ENCODE measurements at places on chromosomes 4 and X.

- DNase-seq, result no peak
Measured at GRCh38 chr4:160580581-160580980, 1477.7 kb downstream of the RAPGEF2 start.

DNA sequence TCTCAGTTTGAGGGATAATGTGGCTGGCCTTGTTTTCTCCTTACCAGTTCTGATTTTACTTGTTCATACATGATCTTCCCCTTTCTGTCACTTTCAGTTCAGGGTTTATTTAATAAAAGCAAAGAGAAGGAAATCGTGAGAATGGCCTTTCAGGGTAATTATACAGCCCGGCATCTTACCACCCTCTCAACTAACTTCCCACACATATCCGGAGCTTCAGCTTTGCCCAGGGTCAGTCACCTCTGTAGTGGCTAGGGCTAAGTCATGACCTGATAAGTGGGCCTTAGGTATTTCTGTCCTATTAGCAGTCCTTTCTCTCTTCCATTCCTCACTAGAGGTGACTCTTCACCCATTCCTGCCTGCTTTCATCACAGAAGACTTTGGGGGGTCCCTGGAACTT lies 15.8 kb downstream of the TRPC5 start:
- no peak for DNase-seq

DNA sequence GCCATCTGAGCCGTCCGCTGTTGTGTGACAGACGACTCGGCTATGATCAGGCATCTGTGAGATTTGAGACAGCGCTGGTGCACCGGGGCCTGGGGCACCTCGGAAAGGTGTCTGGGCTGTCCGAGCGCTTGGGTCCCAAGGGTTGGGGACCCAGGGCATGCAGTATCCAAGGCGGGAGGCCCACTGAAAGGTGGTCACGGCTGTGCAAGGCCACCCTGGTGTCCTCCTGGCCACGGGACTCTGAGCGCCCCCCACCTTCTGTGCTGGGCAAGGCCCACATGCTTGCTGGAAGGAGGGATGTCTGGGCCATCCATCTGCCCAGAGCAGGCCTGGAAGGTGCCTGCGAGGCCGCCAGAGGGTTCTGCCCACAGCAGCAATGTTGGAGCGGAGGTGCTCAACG lies 19.9 kb downstream of the TACC3 start:
- no peak for DNase-seq

- DNase-seq, result no peak
Measured at GRCh38 chrX:33840176-33840575, 291.9 kb downstream of the FAM47A start.

- DNase-seq, result no peak
Measured at GRCh38 chrX:133681421-133681820, 266.1 kb upstream of the GPC4 start.

DNA sequence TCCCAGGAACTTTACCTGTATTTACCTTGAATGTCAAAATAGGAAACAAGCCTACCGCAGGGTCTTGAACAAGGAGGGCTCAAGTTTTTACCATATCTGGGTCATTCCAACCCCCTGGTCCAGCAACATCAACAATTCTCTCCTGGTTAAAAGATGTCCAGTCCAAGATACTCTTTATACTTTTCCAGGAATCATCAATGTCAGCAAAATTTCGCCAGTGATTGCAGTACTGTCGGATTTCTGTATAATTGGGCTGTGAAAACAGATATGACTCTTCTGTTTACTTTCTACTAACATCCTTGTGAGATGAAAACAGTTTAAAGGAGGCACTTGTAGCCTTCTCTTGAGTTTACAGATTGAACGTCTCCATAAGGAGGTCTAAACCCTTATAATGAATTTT lies 7.9 kb downstream of the RPL36A start:
- DNase-seq, result no peak

GRCh38 chr4:118916691-118917289 lies 28.1 kb downstream of the SYNPO2 start:
- no peak for DNase-seq

DNA sequence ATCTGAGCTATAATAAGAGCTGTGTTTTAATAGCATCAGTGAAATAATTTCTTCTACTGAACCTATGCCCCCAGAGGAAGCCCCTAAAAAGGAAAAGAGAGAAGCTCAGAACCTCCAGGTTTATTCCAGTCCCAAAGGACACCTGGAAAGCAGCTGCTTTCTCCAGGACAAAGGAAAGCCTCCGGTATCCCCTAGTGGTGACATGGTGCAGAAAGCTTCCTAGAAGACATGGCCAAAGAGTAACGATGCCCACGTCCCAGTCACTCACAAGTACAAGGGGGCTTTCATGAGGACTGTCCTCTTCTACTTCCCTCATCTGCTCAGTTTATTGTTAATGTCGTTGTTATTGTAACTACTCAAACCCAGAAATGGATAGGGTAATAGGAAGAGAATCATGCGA lies 343.9 kb downstream of the UNC5C start:
- no peak for DNase-seq

- DNase-seq, result no peak
Measured at GRCh38 chr4:20408611-20409010, 156.9 kb downstream of the SLIT2 start.

DNA sequence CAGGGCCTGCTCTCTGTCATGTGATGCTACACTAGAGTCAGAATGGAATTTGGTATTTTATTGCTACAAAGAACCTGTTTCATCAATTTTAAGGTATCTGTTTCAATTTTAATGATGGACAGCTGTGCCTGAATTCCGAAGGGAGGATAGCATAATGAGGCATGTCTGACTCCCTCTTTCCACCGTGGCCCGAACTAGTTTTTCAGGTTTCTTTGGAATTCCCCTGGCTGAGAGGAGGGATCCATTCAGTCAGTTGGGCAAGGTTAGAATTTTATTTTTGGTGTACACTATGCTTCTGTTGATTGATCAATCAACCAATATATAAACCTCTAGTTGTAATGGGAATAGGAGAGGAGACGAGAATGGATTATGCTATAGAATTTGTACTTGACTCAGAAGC lies 761.8 kb downstream of the FAM133A start:
- no peak for DNase-seq

DNA sequence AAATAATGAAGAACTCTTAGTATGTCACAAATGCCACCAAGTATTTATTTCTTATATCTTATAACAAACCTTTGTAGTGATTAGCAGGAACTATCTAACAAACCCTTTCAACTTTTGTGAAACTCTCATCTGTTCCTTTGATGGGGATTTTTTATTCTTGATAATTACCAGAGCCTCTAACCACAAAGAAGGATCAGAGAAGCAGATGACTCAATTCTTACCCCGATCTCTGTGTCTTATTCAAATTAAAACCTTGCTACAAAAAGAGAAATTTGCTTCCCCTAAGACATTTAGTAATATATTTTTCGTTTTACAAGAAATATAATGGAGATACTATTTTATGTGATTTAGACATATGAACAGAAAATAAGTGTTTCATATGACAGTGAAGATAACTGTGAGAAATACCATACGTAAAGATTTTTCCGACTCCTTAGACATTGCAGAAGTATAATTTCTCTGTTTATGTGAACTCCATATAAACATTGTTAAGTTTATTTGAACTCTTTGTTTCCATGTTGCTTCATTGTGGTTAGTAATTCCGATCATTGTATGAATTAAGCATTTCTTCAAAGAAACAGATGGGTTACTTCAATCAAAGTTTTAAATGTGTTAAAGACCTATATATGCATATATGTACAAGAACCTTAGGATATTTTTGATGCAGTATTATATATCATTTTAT lies 205.4 kb downstream of the CFAP299 start:
- no peak for DNase-seq

GRCh38 chr4:7160439-7160838 lies 31.9 kb upstream of the SORCS2 start:
- no peak for DNase-seq

- DNase-seq, result no peak
Measured at GRCh38 chr4:87076690-87077358, 142.0 kb downstream of the AFF1 start.

GRCh38 chr4:150681063-150681462 lies 99.1 kb downstream of the MAB21L2 start:
- DNase-seq, result no peak

GRCh38 chr4:26127851-26128337 lies 192.9 kb upstream of the RBPJ start:
- DNase-seq, result no peak

DNA sequence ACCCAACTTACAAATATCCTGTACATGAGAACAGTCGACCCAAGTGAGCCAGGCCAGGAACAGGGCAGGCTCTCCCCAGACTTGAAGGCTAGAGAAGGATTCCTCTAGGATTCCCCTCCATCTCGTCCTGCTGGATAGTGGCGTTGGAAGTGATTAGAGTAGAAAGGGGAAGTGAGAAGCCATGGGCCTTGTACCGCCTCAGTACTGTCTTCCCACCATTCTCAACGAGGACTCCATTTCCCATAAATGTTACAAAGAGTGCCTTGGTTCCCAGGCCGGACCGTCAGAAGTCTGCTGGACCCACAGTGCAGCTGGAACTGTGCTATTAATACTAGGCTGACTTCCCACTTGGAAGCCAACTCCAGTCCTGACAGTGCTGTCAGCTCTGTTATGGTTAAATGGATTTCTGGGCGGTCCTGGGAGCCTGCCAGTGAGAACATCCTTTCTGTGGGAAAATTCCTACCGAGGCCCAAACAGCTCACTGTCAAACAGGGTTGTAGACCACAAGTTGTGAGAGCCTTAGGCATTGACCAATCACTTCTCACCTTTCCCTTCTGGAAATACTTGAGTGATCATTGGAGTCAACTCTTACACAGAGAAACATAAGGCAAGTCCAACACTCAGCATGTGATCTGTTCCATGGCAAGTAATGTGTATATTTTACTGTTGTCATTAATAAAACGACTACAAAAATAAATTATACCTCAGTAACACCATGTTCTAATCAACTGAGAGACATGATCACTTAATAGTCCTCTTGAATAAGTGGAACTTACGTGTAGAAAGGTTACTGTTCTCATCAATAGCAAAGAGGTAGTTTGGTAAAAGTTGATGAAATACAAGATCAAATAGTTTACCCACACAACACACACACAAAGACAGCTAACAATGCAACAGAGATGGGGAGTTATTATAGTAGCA lies 58.4 kb downstream of the AMELX start:
- no peak for DNase-seq

DNA sequence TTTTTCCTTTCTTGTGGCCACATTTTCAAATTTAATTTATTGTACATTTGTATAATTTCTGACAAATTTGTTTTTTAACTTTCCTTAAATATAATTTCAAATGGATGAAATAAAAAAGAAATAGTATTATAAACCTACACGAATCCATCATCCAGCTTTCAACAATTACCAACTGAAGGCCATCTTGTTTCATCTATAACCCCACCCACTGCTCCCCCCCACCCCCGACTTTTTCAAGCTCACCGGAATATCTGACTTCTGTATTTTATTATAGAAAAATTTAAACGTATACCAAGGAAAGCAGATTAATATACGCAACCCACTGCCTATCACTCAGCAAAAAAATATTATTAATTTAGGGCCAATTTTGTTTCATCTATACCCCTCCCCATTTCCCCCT lies 1.1 kb downstream of the MORF4L2 start:
- no peak for DNase-seq

DNA sequence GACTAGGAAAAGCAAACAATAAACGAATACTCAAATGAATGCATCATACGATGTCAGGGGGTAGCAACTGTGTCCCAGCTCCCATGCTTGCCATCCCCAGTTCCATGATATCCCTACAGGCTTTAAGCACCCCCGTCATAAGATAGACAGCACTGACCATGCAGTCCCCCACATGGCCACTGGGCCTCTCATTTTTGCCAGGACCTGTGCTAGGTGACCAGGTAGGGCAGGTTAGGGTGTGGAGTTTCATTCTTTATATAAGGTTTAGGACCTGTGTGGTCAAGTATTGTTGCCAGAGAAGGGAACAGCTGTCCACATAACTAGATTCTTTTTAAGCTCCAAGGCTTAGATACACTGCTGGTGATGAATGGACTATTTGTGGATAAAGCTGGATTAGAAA lies 9.7 kb downstream of the PPEF2 start:
- DNase-seq, result no peak

DNA sequence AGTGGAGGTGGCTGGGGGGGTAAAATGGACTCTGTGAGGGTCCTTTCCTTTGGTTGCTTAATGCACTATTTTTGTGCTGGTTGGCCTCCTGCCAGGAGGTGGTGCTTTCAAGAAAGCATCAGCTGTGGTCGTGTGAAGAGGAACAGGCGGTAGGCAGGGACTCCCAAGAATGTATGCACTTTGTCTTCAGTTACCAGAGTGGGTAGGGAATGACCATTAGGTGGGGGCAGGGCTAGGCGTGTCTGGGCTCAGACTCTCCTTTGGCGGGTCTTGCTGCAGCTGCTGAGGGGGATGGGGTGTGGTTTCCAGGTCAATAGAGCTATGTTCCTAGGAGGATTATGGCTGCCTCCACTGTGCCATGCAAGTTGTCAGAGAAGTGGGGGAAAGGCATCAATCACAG lies 509.0 kb downstream of the PCDH19 start:
- DNase-seq, result no peak

DNA sequence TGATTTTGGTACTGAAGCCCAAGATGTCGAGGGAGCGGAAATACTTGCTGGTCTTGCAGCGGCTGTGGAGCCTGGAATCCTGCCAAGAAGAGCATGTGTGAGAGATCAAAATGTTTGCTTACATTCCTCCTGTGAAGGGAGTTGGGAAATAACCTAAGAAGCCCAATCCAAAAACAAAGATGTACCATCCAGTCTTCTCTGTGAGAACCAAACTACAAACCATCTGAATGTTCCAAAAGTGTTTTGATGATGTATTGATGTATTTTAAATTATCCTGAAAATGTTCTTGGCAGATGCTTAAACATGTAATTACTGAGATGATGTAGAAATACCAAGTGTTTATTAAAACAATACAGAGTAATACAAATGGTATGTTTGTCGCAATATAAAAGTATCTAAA lies 10.1 kb upstream of the ADH1A start:
- DNase-seq, result no peak

DNA sequence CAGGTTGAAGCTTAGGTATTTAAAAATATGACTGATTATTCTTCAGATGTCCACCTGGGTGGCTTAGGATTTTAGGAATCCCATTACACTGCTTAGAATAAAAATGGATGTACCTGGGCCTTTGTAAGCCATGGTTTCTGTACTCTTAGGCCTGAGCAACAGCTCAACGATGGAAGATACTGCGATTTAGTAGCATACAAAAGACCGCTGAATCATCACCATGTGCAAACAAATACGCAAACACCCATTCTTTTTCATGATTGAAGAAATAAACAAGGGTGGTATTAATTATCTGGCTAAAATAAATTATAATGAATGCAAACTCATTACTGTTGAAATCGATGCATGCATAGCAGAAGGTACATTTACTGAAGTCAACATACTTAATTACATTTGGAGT lies 188.9 kb downstream of the ZNF330 start:
- DNase-seq, result no peak

- DNase-seq, result no peak
Measured at GRCh38 chrX:109360301-109360700, 121.6 kb downstream of the GUCY2F start.

DNA sequence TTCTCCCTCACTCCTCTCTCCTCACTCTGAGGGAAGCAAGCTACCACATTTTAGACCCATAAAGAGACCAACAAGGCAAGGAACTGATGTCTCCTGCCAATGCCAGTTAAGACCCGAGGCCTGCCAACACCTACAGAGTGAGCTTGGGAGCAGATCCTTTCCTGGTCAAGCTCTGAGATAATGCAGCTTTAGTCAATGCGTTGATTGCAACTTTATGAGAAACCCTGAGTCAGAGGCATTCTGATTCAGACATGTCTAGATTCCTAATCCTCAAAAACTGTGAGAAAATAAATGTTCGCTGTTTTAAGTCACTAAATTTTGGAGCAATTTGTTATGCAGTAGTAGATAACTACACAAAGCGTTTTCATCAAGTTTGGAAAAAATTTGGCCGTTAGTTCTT lies 115.5 kb downstream of the JADE1 start:
- no peak for DNase-seq
